A549 treated with DMSO at 1 μM for 4 hours (cell line): ENCODE measurements at places on chromosomes 1 and 21. TPM values are rescaled to one million over a fixed set of nuclear protein-coding genes. Genes with fewer than 3 reads are reported as not detected.

SPATA17 gene
- 2.1 to 3.7 TPM (median 2.6 TPM) in 5 replicates for total RNA-seq

TOMM20 gene
- 109 to 129 TPM (median 125 TPM) in 5 replicates for total RNA-seq

LMX1A gene
- not detected in 5 replicates for total RNA-seq

INTS7 gene
- 21.8 to 26.4 TPM (median 23.6 TPM) in 5 replicates for total RNA-seq

SYT11 gene
- total RNA-seq, result 1.1 to 1.7 TPM (median 1.5 TPM) in 5 replicates

AGO3 gene
- total RNA-seq, result 5.2 to 9.3 TPM (median 8.8 TPM) in 5 replicates

KRTAP13-2 gene
- total RNA-seq, result not detected in 5 replicates

KIF21B gene
- 2.1 to 3.7 TPM (median 3.6 TPM) in 5 replicates for total RNA-seq

NEGR1 gene
- not detected in 5 replicates for total RNA-seq

WDR64 gene
- not detected in 5 replicates for total RNA-seq

GPR3 gene
- total RNA-seq, result 1.7 to 2.4 TPM (median 1.9 TPM) in 5 replicates

FBXO42 gene
- total RNA-seq, result 9.0 to 10.3 TPM (median 9.2 TPM) in 5 replicates

PRR9 gene
- total RNA-seq, result not detected in 5 replicates

A3GALT2 gene
- not detected in 5 replicates for total RNA-seq

TNFRSF8 gene
- 0.06 to 0.19 TPM (median 0.08 TPM) in 5 replicates for total RNA-seq

VTCN1 gene
- 0.06 to 0.17 TPM (median 0.06 TPM) in 3 of 5 replicates, not detected in the others for total RNA-seq
